ENCODE measurements at places on chromosomes 6 and 20. TPM values are rescaled to one million over a fixed set of nuclear protein-coding genes. Genes with fewer than 3 reads are reported as not detected.

Gene PAK5
- total RNA-seq: not detected

Gene TCF21
- not detected for total RNA-seq

Gene TUBB1
- total RNA-seq: not detected

Gene PRDM13
- total RNA-seq: 0.11 TPM

Gene CTAGE9
- not detected for total RNA-seq

Gene HDGFL1
- total RNA-seq: not detected

Gene HTR1B
- not detected for total RNA-seq

Gene PLAGL1
- total RNA-seq: 27.8 TPM

Gene KCNS1
- total RNA-seq: 0.52 TPM

Gene ADAM33
- total RNA-seq: not detected

Gene C2
- 0.59 TPM for total RNA-seq

Gene SSR1
- total RNA-seq: 160 TPM

Gene AKAP12
- total RNA-seq: 1.5 TPM
